Karpas-422 (cell line): ENCODE measurements at places on chromosomes 16 and 17. TPM values are rescaled to one million over a fixed set of nuclear protein-coding genes. Genes with fewer than 3 reads are reported as not detected.

The METTL9 gene
- 82.6 and 90.6 TPM in 2 replicates for total RNA-seq

The NPIPA8 gene
- total RNA-seq: not detected in 2 replicates

The HOXB1 gene
- not detected in 2 replicates for total RNA-seq

The PROCA1 gene
- 2.7 and 7.3 TPM in 2 replicates for total RNA-seq

The GAS7 gene
- total RNA-seq: 79.9 and 80.1 TPM in 2 replicates

The HIC1 gene
- total RNA-seq: 3.2 and 13.9 TPM in 2 replicates

The SPATA22 gene
- total RNA-seq: not detected in 2 replicates

The CDH1 gene
- not detected in 2 replicates for total RNA-seq

- no peak for DNase-seq
Measured at GRCh38 chr17:36731811-36732210, 130.4 kb downstream of the MRM1 start.

- no peak for DNase-seq
Measured at GRCh38 chr16:88132836-88133506, 181.7 kb downstream of the BANP start.

DNA sequence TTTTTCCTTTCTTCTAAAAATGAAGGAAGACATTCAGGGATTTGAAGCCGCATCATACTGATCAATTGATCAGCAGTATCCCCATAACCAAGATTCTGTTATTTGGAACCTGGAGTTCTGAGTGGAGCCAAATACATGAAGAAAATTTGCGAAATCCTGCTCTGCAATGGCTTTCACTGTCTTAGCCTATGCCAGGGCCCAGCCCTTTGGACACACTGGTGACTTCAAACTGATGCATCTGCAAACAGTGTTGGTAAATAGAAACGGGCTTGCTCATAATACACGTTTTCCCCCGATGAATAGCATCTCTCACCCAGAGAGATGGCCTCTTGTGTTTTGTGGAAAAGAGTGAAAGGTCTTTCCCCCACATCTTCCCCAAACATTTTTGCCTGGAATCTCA is 87.6 kb upstream of the TOX3 start:
- DNase-seq: no peak

- DNase-seq: no peak
Measured at GRCh38 chr16:11503566-11503965, 83.2 kb downstream of the LITAF start.

DNA sequence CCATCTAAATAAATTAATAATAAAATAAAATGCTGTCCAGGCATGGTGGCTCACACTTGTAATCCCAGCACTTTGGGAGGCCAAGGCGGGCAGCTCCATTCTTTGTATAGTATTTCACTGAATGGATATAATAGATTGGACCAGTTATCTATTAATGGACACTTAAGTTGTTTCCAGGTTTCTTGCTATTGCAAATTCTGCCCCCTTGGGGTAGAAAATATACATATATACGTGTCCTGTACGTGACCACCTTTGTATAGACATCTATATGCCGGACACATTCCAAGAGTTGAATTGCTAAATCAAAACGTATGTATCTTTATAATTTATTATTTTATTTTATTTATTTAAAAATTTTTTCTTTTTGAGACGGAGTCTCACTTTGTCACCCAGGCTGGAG is 3.9 kb upstream of the EXOC7 start:
- DNase-seq: peak; percentile 76

DNA sequence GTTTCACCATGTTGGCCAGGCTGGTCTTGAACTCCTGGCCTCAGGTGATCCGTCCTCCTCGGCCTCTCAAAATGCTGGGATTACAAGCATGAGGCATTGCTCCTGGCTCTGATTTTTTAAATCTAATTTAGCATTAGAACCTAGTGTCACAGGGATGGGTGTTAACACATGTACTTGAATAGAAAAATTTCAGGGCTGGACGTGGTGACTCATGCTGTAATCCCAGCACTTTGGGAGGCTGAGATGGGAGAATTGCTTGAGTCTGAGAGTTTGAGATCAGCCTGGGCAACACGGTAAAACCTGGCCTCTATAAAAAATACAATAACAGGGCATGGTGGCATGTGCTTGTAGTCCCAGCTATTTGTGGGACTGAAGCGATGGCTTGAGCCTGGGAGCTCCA is 6.0 kb upstream of the RNF135 start:
- DNase-seq: no peak

GRCh38 chr16:74667255-74667700 is 601 bp upstream of the RFWD3 start:
- DNase-seq: no peak

- DNase-seq: no peak
Measured at GRCh38 chr16:70269471-70269870, 17.7 kb upstream of the EXOSC6 start.

- no peak for DNase-seq
Measured at GRCh38 chr16:88196471-88197400, 186.0 kb upstream of the ZNF469 start.

DNA sequence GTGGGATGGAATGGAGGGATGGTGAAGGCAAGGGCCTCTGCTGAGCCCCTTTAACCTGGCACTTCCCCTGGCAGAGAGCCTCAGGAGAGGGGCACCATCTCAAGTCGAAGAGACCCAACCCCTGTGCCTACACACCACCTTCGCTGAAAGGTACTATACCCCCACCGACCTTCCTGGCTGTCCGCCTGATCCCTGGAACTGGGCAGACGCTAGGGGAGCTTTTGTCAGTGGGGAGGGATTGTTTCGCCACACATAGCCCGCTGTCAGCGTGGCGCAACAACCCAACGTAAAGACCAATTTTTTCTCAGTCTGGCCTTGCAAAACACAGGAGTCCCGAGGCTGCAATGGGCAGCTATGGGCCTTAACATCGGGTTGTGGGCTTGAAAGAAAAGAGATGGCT is 3.1 kb downstream of the PPP1R1B start:
- no peak for DNase-seq

GRCh38 chr17:51813784-51814174 is 344.7 kb downstream of the CA10 start:
- no peak for DNase-seq

DNA sequence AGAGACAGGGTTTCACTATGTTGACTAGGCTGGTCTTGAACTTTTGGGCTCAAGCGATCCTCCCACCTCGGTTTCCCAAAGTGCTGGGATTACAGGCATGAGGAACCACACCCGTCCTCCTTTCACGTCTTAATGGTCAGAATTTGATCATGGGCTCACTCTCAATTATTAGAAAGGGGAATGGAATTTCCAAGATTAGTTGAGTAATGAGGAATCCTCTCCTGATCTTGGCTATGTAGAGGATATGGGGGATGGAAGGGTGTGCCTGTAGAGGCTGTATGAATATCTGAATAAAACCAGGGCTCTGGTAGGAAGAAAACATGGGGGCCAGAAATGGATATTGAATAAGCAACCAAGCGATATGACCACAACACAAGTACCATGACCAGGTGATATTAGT is 25.9 kb upstream of the SMURF2 start:
- DNase-seq: no peak

DNA sequence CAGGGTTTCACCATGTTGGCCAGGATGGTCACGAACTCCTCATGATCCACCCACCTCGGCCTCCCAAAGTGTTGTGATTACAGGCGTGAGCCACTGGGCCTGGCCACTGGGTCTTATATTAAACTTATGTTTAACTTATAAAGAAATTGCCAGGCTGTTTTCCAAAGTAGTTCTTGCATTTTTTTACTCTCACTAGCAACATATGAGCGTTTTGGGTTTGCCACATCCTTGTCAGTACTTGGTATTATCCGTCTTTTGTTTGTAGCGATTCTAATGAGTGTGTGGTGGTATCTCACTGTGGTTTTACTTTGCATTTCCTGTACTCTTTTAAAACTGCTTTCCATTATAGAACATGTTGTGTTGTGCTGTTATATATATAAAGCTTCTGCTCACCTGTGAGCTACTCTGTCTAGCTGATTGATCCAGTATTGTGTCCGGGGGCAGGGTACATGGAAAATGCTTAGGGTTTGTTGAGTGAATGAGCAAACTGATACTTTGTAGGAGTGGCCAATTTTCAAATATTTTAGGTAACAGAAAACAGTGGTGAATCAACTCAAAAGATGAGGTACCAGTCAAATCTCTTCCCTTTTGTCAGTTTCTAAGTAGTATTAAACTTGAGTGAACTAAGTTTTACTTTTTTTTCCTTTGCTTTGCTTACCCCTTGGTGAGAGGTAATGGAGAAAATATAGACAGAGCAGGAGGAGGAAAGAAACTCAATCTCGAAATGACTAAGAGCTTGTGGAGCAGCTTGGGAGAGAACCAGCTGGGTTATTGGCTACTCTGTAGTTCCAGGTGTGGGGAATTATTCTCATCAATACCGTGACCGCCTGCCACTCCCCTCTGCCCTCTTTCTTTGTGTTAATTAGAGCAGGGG is 75.8 kb downstream of the PITPNC1 start:
- DNase-seq: no peak
